ENCODE measurements at places on chromosomes 16 and 17. TPM values are rescaled to one million over a fixed set of nuclear protein-coding genes. Genes with fewer than 3 reads are reported as not detected.

DNA sequence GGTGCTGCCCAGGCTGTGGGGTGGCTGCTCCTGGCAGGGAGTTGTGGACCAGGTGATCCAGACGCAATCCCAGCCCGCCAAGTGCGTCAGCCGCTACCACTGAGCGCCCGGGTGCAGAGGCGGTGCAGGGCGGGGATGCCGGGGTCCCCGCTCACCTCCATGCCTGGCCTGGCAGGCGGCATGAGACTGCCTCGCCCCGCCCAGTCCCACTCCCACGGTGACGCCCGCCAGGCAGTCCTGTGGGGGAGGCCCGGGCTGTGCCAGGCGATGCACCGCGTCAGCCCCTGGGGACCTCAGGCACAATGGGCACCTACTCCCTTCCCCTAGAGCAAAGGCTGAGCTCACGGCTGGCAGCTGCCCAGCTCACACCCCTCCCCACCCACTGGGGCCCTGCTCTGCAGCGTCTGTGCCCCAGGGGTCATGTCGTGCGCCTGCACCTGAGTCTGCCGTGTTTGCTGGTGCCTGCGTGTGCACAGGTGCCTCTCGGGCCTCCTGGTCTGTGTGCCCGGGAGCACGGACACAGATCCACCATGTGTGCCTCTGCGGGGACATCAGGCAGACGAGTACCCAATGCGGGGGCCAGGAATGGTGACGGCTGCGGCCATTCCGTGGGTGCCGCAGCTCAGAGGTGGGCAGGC is 5.3 kb downstream of the RPUSD1 start:
- DNase-seq, result no peak
- peaks cover 56% of the 10 kb centered on the region for H3K27me3 ChIP-seq
- no peak overlapping the region for H3K27ac ChIP-seq
- H3K36me3 ChIP-seq, result no peaks in the 10 kb centered on the region
- H3K4me1 ChIP-seq, result peaks cover 7% of the 10 kb centered on the region

GRCh38 chr16:67283039-67283825 is 3.9 kb downstream of the PLEKHG4 start:
- DNase-seq, result no peak
- no peak overlapping the region for H3K4me3 ChIP-seq
- H3K4me1 ChIP-seq, result no peaks in the 10 kb centered on the region
- no peak overlapping the region for H3K27ac ChIP-seq
- H3K27me3 ChIP-seq, result no peaks in the 10 kb centered on the region
- no peaks in the 10 kb centered on the region for H3K36me3 ChIP-seq

TEX19 gene
- not detected for total RNA-seq

GRCh38 chr17:31216031-31216751 is 80.8 kb downstream of the OMG start:
- no peak overlapping the region for H3K4me3 ChIP-seq
- H3K4me1 ChIP-seq, result peaks cover 8% of the 10 kb centered on the region
- H3K27me3 ChIP-seq, result no peaks in the 10 kb centered on the region
- no peak overlapping the region for H3K27ac ChIP-seq
- no peak for DNase-seq

DNA sequence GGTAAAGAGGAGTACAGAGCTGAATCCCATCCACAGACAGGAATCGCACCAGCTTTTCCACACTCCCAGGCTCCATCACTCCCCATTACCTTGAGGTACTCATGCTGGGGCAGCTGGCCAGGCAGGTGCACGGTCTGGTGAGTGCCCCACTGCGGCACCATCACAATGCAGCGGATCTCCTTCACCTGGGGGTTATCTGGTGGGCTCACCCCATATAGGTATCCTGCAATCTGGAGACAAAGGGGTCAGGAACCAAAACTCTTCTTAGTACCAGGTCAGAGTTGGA is 1.8 kb upstream of the RILP start:
- peak overlapping the region; percentile 100 for H3K27ac ChIP-seq
- DNase-seq, result no peak
- H3K27me3 ChIP-seq, result no peaks in the 10 kb centered on the region
- peaks cover 17% of the 10 kb centered on the region for H3K36me3 ChIP-seq
- H3K4me1 ChIP-seq, result peaks cover 23% of the 10 kb centered on the region
- H3K4me3 ChIP-seq, result no peak overlapping the region

GRCh38 chr17:42321555-42321954 is 33.3 kb downstream of the STAT5A start:
- H3K27ac ChIP-seq, result no peak overlapping the region
- peaks cover 5% of the 10 kb centered on the region for H3K4me1 ChIP-seq
- H3K4me3 ChIP-seq, result no peak overlapping the region

- H3K27me3 ChIP-seq, result no peaks in the 10 kb centered on the region
- H3K36me3 ChIP-seq, result no peaks in the 10 kb centered on the region
- no peak overlapping the region for H3K4me3 ChIP-seq
- H3K4me1 ChIP-seq, result peaks cover 9% of the 10 kb centered on the region
Observed at GRCh38 chr16:19108409-19109287, 5.1 kb upstream of the ITPRIPL2 start.
